T-cell (primary cell): ENCODE measurements at places on chromosomes 7 and 10.

- no peak for DNase-seq
Measured at GRCh38 chr7:133022661-133023060, 59.2 kb downstream of the CHCHD3 start.

DNA sequence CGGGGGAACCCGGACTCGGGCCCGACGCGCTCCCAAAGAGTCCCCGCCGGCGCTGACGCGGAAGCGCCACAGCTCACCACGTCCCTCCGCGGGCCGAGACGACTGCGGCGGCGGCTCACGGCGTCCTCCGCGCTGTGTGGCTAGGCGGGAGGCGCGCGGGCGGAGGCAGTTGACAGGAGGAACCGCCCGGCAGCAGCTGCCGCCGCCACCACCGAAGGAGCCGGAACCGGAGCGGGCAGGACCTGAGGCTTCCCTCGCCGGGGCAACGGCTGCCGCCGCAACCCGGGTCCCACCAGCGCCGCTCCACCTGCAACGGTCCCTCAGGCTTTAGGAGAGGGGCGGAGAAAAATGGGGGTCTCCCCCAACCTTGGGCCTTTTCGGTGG lies 334 bp downstream of the ZNF800 start:
- peak; percentile 54 for DNase-seq

- no peak for DNase-seq
Measured at GRCh38 chr7:194252-195009, 2.1 kb downstream of the FAM20C start.

DNA sequence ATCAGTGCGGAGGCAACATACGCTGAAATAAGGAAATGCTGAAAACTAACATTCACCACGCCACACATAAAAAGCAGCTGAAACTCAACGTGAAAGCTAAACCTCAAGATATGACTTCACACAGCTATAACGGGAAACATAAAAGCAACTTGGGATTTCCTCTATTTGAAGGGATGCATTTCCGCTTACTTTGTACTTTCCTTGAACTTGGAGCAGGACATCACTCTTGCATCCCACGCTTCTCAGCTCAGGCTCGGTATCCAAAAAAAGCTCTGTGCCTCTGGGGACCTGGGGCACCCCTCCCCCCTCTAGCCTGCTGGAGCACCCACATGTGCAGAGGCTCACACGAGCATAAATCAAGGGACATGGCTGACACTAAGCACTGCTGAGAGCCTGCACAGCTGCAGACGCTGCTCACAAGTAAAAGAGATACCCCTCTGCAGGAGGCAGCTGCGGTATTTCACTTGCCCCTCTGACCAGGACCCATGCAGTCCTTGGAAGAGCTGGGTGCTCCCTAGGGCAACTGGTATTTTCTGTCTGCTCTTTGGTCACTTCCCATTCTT lies 34.2 kb downstream of the PARD3 start:
- DNase-seq = no peak

- no peak for DNase-seq
Measured at GRCh38 chr10:2703953-2704352, 363.4 kb upstream of the PFKP start.

- DNase-seq = no peak
Measured at GRCh38 chr10:19043431-19043830, 5.2 kb upstream of the MALRD1 start.

- DNase-seq = no peak
Measured at GRCh38 chr7:146359176-146359575, 242.6 kb downstream of the CNTNAP2 start.

GRCh38 chr10:83075016-83075814 lies 1064.1 kb upstream of the GHITM start:
- DNase-seq = no peak

GRCh38 chr7:133320891-133321290 lies 68.0 kb downstream of the EXOC4 start:
- DNase-seq = no peak

GRCh38 chr10:70596110-70596798 lies 6.3 kb downstream of the PRF1 start:
- no peak for DNase-seq

DNA sequence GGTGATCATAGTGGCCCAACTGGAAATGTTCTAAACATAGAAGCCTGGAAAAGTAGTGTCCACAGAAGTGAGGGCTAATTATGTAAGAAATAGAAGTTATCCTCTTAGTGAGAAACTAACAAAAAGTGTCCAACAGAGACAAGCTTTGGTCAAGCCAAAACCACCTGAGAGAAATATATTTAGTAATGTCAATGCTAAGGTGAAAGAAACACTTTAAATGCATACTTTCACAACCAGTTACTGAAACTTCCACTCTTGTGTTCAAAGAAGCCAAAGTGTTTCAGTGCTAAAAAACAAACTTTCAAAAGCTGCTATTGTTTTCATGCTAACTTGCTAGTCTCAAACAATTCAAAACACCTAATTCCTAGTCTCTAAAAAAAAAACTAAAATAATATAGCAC lies 18.1 kb downstream of the RAB11FIP2 start:
- no peak for DNase-seq

GRCh38 chr10:99874341-99875085 lies 92.1 kb downstream of the ABCC2 start:
- no peak for DNase-seq

- DNase-seq = no peak
Measured at GRCh38 chr7:39504963-39505362, 61.2 kb upstream of the YAE1 start.

- DNase-seq = no peak
Measured at GRCh38 chr7:69966766-69967591, 368.7 kb downstream of the AUTS2 start.

- DNase-seq = no peak
Measured at GRCh38 chr10:119267384-119267783, 60.0 kb downstream of the GRK5 start.

GRCh38 chr7:51328351-51328801 lies 11.8 kb upstream of the COBL start:
- DNase-seq = no peak

GRCh38 chr7:27895551-27895950 lies 155.6 kb downstream of the TAX1BP1 start:
- DNase-seq = no peak

DNA sequence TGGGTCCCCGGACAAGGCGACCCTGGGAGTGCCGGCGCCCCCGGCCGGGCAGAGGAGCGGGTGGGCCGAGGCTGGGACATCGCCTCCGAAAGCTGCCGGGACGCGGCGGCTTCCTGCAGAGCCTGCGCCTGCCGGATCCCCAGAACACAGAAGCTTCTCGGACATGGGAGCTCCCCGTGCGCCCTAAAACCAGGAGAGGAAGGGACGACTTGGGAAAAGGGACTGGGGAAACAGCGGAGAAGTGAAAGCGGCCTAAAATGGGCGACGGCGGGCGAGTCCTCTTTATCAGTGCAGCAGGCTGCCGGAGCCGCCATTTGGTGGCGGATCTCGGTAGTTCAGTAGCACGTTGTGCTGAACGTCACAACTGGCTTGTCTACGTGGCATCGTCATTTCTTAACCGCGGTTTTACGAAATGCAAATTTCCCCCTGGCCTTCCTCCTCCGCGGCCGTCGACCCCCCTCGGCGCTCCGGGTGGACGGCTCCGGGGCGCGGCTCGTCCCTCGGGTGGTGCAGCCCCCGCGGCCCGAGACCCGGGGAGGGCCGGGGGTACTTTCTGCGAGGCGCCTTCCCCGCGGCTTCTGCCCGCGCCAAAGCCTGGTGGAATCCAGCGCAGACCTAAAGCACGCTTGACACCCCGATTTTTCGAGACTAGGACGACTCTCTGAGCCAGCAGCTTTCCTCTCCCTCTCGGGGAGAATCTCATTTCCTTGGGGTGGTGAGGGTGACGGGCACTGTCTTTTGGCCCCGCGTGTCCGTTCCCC lies 9.9 kb upstream of the SPAG6 start:
- peak; percentile 74 for DNase-seq

DNA sequence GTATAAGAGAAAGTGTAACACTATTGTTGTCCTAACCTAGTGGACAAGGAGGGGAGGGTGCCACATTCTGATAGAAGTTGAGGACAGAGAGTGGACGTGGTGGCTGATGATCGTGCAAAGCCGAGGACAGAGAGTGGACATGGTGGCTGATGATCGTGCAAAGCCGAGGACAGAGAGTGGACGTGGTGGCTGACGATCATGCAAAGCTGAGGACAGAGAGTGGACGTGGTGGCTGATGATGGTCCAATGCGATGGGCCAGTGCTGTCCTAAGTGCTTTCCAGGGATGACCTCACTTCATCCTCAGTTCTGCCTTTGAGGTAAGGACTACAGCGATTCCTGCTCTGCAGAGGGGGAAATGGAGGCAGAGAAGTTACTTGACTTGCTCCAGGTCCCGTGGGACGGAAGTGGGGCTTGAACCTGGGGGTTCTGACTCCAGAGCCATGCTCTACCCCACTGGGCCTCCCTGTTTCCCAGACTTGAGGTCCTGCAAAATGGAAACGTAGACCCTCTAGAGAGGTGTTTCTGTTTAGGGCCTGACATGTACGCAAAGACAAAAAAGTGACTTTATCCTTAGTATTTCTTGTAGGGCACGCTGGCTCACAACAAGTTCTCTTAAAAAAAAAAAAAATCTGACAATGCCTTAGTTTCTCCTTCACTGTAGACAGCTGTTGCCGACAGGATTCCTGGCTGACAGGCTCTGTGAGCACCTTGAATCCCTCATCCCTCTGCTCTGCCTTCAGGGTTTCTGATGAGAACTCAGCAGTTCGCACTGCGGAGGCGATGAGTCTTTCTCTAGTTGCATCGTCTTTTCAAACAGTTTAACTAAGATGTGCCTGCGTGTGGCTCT lies 20.3 kb upstream of the NCAPG2 start:
- no peak for DNase-seq

DNA sequence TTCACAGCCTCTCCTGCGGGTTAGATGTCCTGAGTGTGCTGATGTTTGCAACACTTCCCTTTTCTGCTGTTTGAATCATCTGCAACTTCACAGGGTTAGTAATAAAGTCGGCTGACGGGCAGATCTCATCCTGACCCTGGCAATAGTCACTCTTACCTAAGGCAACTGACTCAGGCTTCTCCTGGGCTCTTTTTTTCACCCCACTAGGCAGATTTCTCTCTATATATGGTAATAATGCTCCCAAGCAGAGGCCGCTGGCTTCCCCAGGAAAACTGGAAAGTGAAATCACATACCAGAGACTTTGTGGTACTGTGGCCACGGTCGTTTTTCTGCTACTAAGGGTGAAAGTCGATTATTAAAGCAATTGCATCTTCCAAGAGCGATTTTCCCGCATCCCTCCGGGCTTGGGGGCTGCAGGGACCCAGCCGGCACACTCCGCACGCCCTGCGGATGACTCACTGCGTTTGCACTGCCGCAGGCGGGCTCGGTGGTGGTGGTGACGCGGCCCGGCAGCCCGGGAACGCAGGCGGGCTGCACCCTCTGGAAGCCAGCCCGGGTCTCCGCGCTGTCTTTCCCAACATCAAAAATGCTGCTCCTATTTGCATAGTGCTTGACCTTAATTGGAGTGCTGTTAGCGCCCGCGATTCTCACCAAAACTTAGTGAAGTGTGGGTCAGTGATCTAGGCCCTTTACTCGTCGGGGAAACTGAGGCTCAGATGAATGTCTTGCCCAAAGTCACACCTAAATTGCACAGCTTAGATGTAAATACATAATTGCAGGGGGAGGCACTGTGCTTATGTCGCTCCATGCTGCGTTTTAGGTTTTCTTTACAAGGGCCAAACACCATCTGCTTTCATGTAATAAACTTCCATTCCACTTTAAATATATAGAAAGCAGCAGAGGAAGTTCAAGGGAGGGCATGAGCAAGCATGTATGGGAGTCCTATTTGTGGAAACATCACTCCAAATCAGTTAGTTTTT lies 47.6 kb upstream of the ITGB1 start:
- no peak for DNase-seq

- DNase-seq = no peak
Measured at GRCh38 chr7:133625046-133625445, 372.2 kb downstream of the EXOC4 start.

DNA sequence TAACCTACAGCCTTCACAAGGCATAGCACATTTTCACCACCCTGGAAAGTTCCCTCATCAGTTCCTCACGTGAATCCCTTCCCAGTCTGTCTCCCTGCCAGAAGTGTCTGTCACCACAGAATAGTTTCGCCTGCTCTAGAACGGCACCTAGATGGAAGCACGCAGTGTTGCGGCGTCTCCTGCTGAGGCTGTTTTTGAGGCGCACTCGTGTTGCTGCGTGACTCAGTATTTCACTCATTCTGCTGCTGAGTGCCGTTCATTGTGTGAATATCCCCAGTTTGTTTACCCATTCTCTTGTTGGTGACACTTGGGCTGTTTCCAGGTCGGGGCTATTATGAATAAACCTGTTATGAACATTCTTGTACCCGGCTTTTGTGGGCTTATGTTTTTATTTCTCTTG lies 12.8 kb downstream of the NOS3 start:
- no peak for DNase-seq
